CD4-positive, alpha-beta T cell treated with Interleukin-6 for 4 hours (primary cell): ENCODE measurements at places on chromosomes 12 and 14.

- DNase-seq: no peak
Measured at GRCh38 chr12:126400831-126401230, 1335.6 kb downstream of the AACS start.

DNA sequence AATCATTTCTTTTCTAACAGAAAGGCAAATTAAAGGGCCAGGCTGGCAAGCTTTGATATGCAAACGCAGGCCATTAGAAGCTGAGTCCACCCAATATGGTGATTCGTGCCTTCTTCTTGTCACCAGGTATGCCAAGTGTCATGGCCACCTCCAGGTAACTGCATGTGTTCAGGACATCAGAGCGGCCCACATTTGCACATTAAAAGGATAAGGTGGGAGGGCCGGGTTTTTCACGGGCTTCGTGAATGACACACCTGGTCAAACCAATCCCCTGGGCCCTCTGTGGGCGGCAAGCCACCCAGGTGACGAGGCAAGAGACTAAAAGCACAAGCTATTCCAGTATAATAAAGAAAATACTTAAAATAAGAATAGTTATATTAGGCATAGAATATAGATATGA, 75.9 kb upstream of the TSPAN11 start:
- DNase-seq: no peak

GRCh38 chr14:63413009-63413408, 94.3 kb upstream of the GPHB5 start:
- DNase-seq: no peak

DNA sequence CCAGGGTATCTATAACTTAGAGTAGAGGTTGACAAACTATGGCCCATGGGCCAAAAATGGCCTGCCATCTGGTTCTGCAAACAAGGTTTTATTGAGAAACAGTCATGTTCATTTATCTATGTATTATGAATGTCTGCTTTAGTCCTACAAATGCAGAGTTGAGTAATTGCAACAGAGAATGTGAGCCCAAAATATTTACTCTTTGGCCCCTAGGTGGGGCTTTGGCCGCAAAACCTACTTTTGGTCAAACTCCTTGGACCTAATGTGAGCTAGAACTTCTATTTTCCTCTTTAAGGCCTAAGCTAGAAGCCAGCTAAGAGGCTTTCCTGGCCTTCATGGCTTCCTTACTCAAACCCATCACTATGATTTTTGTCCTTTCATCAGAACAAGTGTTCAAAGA, 379.1 kb downstream of the NELL2 start:
- no peak for DNase-seq

DNA sequence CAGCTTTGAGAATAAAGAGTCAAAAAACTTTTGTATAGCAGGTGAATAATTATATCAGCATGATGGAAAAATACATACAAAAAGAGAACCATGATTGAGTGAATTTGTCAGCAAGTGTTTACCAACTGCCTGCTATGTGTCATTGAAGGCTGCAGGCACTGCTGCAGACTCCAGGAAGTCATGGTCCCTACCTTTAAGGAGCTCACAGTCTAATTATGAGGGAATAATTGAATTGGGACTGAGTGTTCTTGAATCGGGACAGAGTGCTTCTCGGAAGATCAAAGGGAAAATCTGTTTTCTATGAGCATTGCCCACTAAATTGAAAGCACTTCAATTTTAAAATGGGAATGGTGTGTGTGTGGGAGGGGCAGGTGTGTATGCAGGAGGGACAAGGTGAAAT, 9.5 kb downstream of the OR10AD1 start:
- DNase-seq: no peak

DNA sequence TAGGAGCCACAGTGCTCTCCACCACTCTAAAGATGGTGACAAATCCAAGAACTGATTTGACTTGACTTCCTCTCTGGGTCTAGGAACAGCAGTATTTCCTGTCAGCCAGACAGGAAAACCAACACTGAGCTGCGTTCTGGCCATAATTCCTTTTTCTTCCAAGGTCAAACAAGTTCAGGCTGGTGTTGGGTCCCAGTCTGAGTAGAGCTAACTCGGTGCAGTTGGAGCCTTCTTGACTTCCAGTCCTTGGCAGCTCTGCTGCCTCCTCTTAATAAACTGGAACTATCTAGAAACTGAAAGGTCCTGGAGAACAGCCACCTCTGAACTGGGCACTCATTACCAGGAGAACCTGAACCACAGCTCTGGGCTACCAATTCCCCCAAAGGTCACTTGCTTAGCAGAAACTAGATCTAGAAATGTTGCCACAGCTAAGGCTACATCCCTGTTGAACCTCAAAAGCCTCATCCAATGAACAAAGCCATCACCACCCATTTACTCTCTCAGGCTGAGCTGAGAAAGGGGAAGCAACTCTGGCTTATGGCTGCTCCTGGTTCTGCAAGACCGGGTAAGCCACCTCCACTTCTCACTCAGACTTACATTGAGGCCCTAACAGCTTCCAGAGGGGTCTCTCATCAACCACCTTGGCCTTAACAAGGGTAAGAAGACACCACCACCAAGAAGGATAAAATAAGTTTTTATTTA, 27.7 kb downstream of the MAX start:
- no peak for DNase-seq

- DNase-seq: no peak
Measured at GRCh38 chr14:36356862-36357261, 36.4 kb upstream of the MBIP start.

- DNase-seq: no peak
Measured at GRCh38 chr12:92049403-92049802, 96.2 kb downstream of the BTG1 start.

DNA sequence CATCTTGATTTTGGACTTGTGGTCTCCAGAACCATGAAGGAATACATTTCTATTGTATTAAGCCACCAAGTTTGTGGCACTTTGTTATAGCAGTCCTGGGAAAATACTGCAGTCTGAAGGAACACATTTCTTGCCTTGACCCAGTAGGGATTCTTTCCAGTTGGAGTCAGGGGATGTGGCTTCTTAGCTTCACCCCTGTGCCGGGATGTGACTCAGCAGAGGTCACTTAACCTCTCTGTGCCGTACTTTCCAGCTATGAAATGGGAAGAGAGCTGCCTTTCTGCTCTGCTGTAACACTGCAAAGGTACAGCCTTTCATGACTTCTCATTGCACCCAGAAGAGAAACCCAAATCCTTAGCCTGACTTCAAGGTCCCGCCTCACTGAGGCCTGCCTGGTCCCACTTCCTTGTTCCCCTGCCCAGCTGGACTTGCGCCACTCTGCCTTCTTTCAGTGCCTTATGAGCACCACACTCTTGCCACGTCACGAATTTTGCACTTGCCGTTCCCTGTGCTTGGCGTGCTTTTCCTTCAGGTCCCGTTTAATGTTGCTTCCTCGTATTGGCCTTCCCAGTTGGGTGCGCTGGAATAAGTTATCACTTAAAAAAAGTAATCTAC, 24.2 kb downstream of the CHST11 start:
- DNase-seq: no peak

DNA sequence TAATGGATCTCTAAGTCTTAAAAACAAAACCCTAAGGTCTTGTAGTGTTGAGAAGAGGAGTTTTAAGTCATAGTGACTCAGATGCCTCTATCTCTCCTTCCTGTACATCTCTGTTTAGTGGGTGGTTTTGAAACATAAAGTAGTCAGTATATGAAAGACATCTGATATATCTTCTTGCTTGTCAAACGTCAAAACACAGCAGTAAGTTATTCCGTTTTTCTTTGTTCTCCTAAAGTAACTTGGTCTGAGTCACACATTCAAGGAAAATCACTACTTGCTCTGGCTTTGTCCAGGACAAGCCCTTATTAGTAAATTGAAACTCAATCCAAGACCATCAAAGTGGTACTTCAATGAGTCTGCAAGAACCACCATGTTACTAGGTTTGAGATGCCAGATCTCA, 1172.5 kb downstream of the BCL11B start:
- DNase-seq: no peak

DNA sequence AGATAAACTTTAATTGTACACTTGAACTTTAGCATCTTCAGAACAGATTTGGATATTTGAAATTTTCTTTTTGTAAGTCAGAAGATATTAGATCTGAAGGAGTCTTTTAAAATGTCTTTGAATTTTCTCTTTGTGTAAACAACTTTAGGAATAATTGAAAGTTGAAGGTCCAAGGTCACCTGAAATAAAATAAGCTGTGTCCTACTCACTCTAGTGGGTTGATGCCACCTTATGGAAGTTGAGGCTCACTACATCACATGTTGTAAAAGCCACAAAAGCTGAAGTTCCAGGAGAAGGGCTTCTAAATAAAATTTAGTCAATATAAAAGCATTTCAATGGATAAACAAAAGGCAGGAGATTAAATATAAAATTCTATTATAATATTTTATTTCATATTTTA, 122.0 kb upstream of the ATXN7L3B start:
- DNase-seq: no peak

GRCh38 chr12:106682594-106683234, 91.8 kb upstream of the RIC8B start:
- DNase-seq: no peak

DNA sequence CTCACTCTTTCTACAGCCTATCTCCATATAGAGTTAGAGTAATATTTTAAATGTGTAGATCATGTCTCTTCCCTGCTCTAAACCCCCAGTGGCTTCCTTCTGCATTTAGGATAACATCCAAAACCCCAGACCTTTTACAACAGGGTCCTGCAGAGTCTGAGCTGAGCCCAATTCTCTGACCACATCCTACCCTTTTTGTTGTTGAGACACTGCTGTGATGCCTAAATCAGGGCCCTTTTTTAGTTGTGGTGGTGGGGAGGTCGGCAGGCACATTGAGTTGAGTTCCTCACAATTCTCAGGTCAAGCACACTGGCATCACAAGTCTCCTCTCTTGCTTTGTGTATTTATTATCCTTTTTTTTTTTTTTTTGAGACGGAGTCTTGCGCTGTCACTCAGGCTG, 1.8 kb upstream of the DDX47 start:
- no peak for DNase-seq

GRCh38 chr12:4265280-4265679, 8.3 kb upstream of the CCND2 start:
- no peak for DNase-seq

- no peak for DNase-seq
Measured at GRCh38 chr14:60655119-60655897, 6.0 kb upstream of the SIX1 start.

DNA sequence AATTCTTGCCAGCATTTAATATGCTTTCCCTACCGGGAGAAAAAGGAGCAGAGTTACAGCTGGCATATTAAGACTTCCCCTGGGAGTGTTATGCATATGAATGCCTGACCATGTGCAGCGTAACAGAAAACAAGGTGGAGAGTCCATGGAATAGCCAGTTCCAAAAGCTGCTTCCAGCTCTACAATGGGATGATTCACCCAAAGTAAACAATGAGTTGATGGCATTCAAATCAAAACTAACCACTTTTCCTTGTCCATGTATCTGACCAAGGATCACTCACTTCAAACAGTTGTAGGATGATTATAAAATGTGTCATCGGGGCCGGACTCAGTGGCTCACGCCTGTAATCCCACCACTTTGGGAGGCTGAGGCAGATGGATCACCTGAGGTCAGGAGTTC, 48.1 kb upstream of the BICDL1 start:
- DNase-seq: no peak

GRCh38 chr14:66117600-66117999, 368.6 kb upstream of the CCDC196 start:
- no peak for DNase-seq

DNA sequence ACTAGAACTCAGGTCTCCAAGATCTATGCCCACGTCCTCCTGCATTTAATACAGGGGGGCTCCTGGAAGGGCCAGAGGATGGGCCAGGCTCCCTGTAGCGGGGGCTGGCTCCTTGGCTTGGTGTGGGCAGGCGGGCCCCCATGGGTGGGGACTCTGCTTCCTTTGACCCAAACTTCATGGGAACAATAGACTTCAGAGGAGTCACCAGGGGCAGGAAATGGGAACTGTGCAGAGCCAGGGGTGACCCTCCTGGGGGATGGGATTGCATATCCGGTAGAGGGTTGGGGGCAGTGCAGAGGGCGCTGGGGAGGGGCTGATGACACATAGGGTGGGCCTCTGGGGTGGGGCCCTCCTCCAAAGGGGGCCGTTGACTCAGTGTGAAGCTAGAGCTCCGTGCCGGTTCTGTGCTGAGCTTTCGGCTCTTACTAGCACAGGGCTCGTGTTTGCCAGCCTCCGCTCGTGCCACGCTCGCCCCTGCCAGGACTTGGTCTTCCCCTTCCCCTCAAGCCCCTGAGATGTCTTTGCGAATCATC, 4.6 kb downstream of the TEAD4 start:
- DNase-seq: no peak

- DNase-seq: no peak
Measured at GRCh38 chr12:101927036-101927435, 49.7 kb downstream of the DRAM1 start.

DNA sequence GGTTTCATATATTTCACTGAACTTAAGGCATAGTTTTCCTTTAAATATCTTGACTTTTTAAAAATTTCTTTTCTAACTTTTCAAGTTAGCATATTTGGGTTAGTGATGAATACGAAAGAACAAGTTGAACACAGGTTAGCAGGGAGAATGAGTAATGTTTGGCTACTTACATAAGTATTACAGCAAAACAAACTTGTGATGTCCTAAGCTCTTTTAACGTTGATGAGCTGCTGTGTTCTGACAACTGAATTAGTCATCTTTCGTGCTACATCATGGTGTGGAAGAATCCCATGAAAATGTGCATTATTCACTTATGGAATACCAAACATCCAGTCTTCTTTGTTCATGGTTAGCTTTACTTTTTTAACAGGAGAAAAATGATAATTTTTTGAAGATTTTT, 36.3 kb upstream of the PDZRN4 start:
- DNase-seq: no peak

- DNase-seq: no peak
Measured at GRCh38 chr14:45120096-45120495, 14.2 kb downstream of the FKBP3 start.

GRCh38 chr12:11666131-11667050, 16.9 kb downstream of the ETV6 start:
- DNase-seq: no peak

DNA sequence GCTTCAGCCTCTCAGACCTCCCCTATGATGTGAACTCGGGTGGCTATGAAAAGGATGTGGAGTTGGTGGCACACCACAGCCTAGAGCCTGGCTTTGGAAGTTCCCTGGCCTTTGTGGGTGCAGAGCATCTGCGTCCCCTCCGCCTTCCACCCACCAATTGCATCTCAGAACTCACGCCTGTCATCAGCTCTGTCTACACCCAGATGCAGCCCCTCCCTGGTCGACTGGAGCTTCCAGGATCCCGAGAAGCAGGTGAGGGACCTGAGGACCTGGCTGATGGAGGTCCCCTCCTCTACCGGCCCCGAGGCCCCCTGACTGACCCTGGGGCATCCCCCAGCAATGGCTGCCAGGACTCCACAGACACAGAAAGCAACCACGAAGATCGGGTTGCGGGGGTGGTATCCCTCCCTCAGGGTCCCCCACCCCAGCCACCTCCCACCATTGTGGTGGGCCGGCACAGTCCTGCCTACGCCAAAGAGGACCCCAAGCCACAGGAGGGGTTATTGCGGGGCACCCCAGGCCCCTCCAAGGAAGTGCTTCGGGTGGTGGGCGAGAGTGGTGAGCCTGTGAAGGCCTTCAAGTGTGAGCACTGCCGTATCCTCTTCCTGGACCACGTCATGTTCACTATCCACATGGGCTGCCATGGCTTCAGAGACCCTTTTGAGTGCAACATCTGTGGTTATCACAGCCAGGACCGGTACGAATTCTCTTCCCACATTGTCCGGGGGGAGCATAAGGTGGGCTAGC, 7.0 kb upstream of the RPS26 start:
- DNase-seq: no peak
